ENCODE measurements at places on chromosomes 6 and 20.

DNA sequence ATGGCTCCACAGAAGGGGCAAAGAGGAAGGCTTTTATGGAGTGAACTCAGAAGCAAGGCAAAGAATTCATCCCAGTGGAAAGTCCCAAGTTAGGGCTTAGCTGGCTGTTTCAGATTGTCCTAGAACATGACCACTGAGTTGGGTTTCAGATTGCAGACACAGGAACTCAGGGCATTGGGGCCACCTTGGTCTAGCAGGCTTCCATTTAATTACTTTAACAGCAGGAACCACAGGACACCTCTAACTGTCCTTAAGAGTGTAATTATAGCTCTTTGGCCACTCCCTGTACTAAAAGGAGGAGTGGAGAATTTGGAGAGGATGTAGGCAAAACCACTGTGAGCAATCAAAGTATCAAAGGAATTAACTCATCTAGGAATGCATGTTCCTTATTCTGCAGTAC lies 150.6 kb upstream of the AGPAT4 start:
- no peak for DNase-seq

GRCh38 chr20:57656252-57656820 lies 36.1 kb upstream of the ZBP1 start:
- DNase-seq: no peak

GRCh38 chr6:100462706-100463629 lies 1.8 kb downstream of the SIM1 start:
- no peak for DNase-seq

DNA sequence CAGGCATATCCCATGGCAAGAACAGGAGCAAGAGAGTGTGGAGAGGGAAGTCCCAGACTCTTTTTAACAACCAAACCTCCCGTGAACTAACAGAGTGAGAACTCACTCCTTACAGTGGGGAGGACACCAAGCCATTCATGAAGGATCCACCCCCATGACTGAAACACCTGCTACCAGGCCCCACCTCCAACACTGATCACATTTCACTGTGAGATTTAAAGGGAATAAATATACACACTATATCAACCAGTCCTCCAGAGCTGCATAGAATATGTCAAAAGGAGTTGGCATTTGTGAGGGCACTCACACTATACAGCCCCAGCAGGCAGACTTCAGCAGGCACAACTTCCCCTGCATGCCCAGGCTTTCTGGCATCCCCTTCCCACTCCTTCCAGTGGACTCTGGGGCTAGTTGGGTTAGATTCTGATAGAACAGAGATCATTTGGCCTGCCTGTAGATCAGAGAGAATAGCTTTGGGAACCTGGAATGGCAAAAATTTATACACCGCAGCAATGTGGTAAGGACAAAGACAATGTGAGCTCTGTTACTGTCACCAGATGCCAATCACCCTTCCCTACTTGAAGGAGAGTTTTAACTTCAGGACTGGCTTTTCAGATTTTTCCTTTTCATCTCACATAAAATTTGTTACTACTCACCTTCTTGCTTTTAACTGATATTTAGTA lies 25.2 kb upstream of the TENT5A start:
- no peak for DNase-seq

DNA sequence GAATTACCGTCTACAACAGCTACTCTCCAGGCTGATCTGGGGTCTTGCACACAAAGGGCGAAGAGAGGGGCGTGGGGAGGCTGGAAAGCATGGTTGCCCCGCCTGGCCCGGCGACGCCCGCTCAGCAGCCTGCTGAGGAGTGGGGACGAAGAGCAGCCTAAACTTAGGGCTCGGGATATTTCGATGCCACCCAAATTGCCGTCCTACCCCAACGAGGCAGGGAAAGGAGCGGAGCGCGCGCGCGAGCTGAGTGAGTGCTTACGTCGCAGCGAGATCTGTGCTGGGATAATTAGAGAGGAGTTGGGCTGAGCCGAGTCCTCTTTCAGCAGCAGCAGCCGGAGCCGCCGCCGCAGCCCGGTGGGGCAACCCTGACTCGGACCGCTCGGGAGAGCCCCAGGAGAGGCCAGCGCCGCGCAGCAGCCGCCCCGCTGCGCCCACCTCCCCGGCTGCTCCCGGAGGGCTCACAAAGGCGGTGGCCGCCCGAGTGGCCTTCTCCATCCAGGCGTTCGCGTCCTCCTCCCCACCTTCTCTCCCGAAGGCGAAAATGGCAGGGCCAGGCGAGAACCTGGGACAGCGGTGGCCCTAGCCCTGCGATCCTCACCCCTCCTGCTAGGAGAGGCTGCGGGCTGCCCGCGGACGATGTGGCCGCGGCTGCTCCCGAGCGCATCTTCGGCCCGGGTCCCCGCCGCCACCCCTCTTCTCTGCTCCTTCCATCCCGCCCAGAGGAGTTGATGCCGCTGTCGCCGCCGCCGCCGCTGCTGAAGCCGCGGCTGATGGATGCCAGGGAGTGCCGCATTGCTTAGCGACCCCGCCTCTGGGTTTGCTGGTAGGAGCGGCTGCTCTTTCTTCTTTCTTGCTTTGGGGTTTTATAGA lies at the start of gene CLVS2:
Gene CLVS2, plus strand, starts transcription at position 315 of the 873 bp plus-strand sequence. CDS start 1,543 bp downstream, outside the sequence.
- no peak for DNase-seq

GRCh38 chr6:5095236-5095635 lies 10.1 kb downstream of the PPP1R3G start:
- no peak for DNase-seq

GRCh38 chr6:90328004-90328403 lies 31.4 kb upstream of the BACH2 start:
- no peak for DNase-seq

GRCh38 chr20:38601216-38602184 lies at the start of gene ARHGAP40:
Gene ARHGAP40 (plus strand): TSS chr20:38601809.
- no peak for DNase-seq

- DNase-seq: no peak
Observed at GRCh38 chr20:39245685-39246311, 283.7 kb downstream of the DHX35 start.

- no peak for DNase-seq
Observed at GRCh38 chr6:32566957-32567356, 22.7 kb downstream of the HLA-DRB1 start.

- DNase-seq: no peak
Observed at GRCh38 chr6:84258866-84259265, 31.4 kb upstream of the CEP162 start.

DNA sequence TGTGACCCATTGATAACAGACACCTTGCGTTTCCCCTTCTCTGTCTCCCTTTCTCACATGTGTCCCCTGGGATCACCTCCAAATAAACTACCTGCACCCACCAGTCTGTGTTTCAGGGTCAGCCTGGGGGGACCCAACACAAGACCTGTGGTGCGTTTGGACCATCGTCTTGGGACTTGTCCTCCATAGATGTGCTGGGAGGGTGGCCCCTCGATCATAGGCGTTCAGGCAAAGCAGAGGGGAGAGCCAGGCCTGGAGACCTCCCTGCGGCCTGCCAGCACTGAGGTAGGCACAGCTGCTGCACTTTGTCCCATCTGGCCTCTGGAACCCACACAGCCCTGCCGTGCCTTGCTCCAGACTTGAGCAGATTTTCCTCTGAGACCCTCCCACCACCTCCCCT lies 18.1 kb downstream of the CST9 start:
- DNase-seq: no peak

GRCh38 chr6:102039441-102039840 lies 645.9 kb downstream of the GRIK2 start:
- DNase-seq: no peak

GRCh38 chr6:45496085-45496433 lies 118.3 kb upstream of the SUPT3H start:
- DNase-seq: no peak

DNA sequence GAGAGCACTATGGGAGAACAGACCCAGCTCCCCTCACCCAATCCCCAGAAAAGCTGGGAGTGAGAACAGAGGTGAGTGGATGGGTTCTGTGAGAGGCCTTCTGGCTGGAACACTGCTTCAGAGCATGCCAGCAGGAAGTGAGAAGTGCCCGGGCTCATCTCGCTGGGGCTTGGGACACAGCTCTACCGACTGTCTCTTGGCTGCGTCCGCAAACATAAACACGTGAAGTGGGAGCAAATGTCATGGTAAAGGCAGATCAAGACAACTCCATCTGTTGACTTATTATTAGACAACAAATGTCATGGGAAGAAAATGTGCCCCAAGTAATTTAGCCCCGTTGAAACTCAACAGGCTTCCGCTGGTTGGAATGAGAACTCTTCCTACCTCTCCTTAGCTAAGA lies 25.9 kb downstream of the GNAS-AS1 start:
- no peak for DNase-seq

DNA sequence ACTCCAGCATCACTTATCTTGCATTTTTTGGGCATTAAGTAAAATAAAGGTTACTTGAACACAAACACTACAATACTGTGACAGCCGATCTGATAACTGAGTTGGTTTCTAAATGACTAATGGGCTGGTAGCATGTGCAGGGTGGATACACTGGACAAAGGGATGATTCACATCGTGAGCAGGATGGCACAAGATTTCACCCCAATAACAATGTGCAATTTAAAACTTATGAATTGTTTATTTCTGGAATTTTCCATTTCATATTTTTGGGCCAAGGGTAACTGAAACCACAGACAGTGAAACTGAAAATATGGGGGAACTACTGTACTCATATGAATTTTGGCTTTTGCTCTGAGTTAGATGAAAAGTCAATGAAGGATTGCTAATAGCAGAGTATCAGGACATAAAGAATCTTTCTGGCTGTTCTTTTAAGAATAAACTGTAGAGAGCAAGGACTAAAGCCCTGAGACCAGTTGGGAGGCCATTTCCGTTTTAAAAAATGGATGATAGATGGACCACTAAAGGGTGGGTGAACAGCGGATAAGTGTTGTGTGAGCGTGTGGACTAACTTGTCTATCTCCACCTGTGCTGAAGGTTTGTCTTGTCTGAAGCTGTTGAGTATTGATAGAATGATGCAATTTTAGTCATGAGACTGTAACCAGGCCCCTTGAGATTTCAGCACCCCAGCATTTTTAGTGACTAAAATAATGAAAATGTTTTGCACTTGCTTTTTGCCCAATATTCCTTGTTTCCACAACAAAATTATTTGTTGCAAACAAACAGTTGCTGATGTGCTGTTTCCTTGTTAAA lies 8.2 kb downstream of the SPINT3 start:
- no peak for DNase-seq

DNA sequence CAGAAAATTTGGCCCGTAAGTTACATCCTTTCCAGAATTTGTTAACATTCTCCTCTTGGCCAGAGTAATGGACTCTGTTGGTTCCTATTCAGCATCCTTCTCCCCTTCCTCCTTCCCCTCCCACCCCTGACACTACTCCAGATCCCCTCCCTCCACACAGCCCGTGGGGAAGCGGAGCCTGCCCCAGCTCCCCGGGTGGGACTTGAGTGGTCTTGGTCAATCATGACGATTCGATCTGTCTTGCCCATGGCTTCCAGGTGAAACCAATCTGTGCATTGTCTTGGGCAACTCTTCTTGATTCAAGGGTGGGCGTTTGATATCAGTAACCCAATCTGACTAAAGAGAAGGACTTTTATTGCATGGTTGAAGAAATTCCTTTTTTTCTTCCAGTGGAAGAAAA lies 143.9 kb downstream of the ANKRD60 start:
- DNase-seq: no peak

DNA sequence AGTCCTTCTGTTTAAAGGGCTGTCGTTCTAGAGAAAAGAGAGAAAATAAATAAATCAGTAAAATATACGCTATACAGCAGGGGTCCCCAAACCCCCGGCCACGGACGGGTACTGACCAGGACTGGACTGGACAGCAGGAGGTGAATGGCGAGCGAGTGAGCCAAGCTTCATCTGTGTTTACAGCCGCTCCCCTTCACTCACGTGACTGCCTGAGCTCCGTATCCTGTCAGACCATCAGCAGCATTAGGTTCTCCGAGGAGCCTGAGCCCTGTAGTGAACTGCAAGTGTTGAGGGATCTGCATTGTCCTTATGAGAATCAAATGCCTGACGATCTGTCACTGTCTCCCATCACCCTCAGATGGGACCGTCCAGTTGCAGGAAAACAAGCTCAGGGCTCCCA lies 76.5 kb downstream of the ZNF217 start:
- no peak for DNase-seq

DNA sequence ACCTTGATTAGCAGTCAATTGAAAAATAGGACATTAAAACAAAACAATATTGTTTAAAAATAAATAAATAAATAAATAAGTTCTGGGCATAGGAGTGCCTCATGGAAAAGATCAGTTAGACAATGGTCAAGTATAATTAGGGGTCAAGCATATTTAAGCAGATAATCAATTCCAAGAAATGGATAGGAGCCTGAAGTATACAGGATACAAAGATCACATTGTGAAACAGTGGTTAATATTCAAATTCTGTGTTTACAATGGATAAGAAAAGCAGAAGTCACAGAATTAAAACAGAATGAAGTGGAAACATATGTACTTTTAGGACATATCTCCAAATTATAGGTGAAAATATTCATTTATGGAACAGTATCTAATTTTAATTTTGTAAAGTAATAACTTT lies 1028.6 kb upstream of the CITED2 start:
- DNase-seq: no peak

DNA sequence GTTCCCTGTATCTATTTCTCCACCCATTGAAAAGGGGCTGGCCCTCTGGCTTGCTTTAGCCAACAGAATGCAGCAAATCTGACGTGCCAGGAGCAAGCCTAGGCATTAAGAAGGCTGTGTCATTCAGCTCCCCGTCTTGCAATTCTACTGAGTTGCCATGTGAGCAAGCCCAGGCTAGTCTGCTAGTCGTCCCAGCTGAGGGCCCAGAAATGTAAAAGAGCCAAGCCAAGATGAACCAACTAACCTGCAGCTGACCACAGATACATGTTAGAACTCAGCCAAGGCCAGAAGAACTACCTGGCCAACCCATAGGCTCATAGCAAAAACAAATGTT lies 30.1 kb downstream of the PREP start:
- DNase-seq: no peak

DNA sequence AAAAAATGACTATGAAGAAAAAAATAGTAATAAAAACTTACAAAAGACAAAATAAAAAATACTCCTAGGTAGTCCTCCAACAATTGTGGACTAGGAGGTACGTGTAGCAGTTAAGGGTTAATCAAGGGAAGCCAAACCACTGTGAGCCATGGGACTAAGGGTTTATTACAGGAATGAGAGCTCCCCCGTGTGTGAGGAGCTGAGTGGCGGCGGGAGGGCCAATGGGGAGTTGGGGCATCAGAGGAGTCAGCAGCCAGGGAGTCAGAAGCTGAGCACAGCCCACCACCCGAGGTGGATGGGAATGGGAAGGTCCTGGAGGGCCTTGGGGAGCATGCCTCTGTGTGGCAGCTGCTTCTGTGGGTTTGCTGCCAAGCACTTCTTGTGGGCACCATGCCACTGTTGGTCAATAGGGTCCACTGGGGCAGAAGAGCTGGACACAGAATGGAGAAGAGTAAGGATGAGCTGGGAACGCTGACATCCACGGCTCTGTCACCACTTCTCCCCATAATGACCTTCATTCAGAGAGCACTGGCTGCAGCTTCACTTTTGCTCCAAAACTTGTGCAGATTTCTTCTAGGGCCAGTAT lies 373.3 kb downstream of the CDKAL1 start:
- no peak for DNase-seq

Measured in T-helper 2 cell (primary cell).